ENCODE measurements at places on chromosomes 3 and 15. TPM values are rescaled to one million over a fixed set of nuclear protein-coding genes. Genes with fewer than 3 reads are reported as not detected.

DNA sequence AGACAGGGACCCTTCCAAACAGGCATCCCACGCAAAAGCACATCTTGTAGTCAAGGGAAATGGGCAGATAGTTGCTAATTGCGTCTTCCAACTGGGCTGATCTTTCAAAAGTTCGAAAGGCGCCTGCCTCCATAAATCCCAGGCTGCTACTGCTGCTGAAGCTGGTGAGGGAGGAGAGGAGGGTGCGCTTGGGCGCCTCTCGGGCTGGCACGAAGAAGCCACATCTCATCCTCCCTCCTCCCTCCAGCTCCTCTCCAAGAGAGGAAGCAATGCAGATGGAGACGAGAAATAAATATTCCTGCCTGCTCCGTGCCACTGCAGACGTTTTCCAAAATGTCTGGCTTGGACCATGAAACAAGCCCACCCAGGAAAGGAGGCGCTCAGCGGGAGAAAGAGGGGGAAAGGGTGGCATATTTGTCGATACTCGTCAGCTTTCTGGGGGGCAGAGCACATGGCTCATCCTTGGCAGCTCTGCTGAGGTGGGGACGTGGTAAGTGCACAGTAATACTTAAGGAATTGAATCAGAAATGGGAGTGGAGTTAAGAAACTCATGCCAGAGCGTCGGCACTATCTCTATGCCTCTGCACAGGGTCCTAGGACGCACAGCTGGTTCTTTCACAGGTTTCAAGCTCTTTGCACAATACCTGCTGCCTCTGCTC is 88.9 kb upstream of the FEZF2 start:
- H3K4me3 ChIP-seq: no peak overlapping the region
- no peaks in the 10 kb centered on the region for H3K4me1 ChIP-seq
- no peaks in the 10 kb centered on the region for H3K36me3 ChIP-seq
- no peak overlapping the region for H3K27ac ChIP-seq

DNA sequence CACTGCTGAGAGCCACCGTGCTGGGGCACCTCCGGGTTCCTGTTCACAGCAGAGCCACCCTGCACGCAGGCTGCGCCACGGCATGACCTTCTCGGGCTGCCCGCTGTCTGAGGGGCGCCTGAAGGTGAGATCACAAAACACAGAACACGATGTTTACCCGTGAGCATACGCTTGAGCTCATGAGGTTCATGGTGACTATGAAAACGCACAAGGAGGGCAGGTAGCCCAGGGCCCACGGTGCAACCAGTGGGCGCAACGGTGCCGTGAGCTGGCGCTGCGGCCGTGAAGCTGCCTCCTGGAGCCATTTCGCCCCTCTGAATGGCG is 36.1 kb downstream of the KLHL25 start:
- no peak for DNase-seq
- no peaks in the 10 kb centered on the region for H3K27me3 ChIP-seq
- H3K4me3 ChIP-seq: no peak overlapping the region
- H3K27ac ChIP-seq: no peak overlapping the region
- H3K36me3 ChIP-seq: peaks cover 42% of the 10 kb centered on the region

DNA sequence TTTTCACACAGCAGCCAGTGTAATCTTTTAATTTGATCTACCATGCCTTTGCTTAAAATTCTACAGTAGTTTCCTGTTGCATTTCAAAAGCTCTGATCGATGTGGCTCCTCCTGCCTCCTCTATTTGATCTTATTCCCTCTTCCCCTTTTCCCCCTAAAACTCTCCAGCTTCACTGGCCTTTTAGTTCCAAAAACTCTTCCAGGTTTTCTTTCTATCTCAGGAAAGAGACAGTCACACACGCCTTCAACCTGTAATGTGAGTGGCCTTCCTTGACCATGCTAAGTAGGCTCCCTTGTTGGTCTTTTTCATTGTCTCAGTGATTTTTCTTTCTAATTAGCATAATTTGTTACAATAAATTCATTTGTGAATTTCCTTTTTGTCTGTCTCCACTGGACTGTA is 985 bp downstream of the TEX9 start:
- no peak for DNase-seq
- H3K27me3 ChIP-seq: no peaks in the 10 kb centered on the region
- no peaks in the 10 kb centered on the region for H3K36me3 ChIP-seq
- no peak overlapping the region for H3K27ac ChIP-seq
- peak overlapping the region; percentile 90 for H3K4me3 ChIP-seq

GRCh38 chr3:165624761-165625160 is 212.5 kb downstream of the BCHE start:
- no peaks in the 10 kb centered on the region for H3K27me3 ChIP-seq
- no peak overlapping the region for H3K27ac ChIP-seq
- H3K4me3 ChIP-seq: no peak overlapping the region
- no peaks in the 10 kb centered on the region for H3K4me1 ChIP-seq
- H3K36me3 ChIP-seq: no peaks in the 10 kb centered on the region

DNA sequence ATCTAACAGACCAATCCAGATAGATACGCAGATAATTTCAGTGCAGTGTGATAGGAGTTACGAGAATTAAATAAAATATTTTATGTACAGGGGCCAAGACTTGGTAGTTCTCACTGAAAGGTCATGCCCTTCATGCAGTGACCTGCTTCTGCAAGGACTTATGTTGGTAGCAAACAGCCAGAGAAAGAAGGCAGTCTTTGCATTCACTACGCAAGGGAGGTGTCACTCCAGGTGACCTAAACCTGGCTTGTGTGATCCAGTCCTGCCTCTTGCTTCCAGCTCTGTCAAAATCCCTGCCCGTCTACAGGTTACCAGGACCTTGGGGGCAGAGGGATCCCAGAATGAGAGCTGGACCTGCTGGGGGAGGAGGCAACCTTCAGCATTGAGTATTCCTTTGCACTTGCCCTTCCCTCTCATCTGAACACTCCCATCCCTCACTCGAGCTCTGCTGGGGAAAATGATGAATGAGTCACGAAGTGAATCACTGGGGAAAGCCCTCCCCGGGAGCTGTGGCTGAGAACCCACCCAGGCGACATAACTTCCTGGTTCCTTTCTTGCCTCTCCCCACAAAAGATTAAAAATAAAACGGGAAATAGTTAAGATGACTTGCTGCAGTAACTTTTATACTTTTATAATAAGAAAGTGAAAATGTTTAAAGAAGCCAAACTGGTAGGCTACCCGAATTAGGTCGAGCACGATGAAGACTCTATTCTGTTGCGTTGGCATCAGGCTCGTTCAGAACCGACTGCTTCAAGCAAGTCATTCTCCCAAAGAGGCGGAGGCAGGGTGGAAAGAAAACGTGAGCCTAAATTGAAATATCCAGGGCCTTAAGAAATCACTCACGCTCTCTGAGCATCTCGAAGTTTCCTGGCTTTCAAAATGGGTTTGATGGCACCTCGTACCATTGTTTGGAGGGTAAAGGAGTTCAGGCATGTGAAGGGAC is 216.1 kb downstream of the SLCO3A1 start:
- H3K4me3 ChIP-seq: no peak overlapping the region
- H3K36me3 ChIP-seq: no peaks in the 10 kb centered on the region
- H3K27ac ChIP-seq: peak overlapping the region; percentile 44
- H3K27me3 ChIP-seq: no peaks in the 10 kb centered on the region

DNA sequence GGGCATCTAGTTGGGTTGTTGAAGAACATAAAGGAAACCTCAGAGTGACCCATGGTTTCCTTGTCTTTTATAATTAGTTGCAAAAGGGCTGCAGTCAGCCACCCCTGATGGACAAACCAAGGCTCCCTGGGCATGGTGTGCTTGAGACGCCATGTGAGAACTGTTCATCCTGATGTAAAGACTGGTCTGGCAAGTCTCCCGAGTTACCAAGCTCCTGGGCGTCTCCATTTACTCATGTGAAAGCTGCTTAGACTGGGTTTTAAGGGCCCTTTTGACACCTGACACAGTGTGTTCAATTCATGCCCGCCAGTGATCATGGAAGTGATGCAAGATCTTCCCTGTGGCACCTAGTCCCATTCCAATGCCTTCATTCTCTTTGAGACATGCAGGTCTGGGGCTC is 49.4 kb downstream of the GRK7 start:
- no peaks in the 10 kb centered on the region for H3K4me1 ChIP-seq
- no peaks in the 10 kb centered on the region for H3K36me3 ChIP-seq
- H3K4me3 ChIP-seq: no peak overlapping the region
- H3K27ac ChIP-seq: no peak overlapping the region

- no peak overlapping the region for H3K27ac ChIP-seq
- H3K27me3 ChIP-seq: no peaks in the 10 kb centered on the region
- DNase-seq: no peak
- no peak overlapping the region for H3K4me3 ChIP-seq
Observed at GRCh38 chr3:88141458-88142083, 8.2 kb upstream of the C3orf38 start.

DNA sequence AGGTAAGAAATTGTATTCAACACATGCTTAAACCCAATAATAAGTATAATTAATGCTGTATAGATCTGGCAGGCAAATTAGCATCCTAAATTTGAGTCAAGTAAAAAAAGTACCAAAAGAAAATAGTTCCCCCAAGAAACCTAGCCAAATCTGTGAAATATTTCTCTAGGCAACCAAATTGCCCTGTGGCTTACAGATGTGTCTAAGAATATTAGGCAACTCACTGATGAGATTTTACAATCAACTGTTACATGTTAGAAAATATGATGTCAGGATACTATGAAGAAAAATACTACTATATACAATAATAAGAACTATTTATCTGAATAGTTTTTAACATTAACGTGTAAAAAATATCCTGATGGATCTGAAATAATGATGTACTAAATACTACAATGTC is 397.1 kb downstream of the TIGIT start:
- H3K27ac ChIP-seq: no peak overlapping the region
- no peak for DNase-seq
- H3K36me3 ChIP-seq: no peaks in the 10 kb centered on the region
- no peaks in the 10 kb centered on the region for H3K4me1 ChIP-seq

GRCh38 chr3:124260206-124260915 is 268.4 kb upstream of the ROPN1 start:
- H3K36me3 ChIP-seq: no peaks in the 10 kb centered on the region
- no peaks in the 10 kb centered on the region for H3K27me3 ChIP-seq
- peak overlapping the region; percentile 59 for H3K27ac ChIP-seq
- no peak overlapping the region for H3K4me3 ChIP-seq
- peak; percentile 38 for DNase-seq

DNA sequence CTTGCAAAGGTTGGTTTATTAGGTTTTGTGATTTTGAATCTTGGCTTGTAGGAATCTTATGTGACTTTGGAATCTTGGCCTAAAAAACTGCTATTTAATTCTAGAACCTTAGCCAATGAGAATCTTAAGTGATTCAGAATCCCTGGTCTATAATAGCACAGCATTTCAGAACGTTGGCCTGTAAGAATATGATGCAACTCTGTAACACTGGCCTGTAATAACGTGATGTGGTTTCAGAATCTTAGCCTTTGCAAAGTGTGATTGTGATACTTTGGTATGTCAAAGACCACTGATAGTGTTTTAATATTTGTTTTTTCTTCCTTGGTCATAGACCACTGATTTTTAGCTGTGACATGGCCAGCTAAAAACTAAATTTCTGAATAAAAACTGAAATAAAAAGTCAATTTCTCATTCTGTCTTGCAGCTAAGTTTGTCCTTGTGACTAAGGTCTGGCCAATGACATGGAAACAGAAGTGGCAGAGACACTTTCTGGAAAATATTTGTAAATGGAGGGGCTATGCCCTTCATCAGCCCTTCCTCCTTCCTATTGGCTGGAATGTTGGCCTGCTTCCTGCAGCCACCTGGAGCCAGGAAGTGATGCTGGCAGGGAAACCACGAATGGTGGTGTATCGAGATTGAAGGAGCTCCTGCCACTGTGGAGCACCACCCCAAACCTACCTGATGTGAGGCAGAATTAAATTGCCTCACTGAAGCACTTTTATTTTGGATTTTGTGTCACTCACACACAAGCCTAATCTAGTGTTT is 42.3 kb upstream of the CORO2B start:
- H3K36me3 ChIP-seq: no peaks in the 10 kb centered on the region
- H3K27ac ChIP-seq: no peak overlapping the region
- H3K27me3 ChIP-seq: no peaks in the 10 kb centered on the region

GRCh38 chr15:65791335-65792137 is 557 bp downstream of the DENND4A start:
- peak overlapping the region; percentile 85 for H3K4me3 ChIP-seq
- H3K27ac ChIP-seq: peak overlapping the region; percentile 100
- DNase-seq: peak; percentile 88
- peaks cover 44% of the 10 kb centered on the region for H3K4me1 ChIP-seq
- no peaks in the 10 kb centered on the region for H3K27me3 ChIP-seq

- DNase-seq: no peak
- H3K4me3 ChIP-seq: no peak overlapping the region
- no peaks in the 10 kb centered on the region for H3K36me3 ChIP-seq
- H3K27me3 ChIP-seq: no peaks in the 10 kb centered on the region
Observed at GRCh38 chr3:171249245-171249644, 211.0 kb downstream of the TNIK start.

GRCh38 chr3:115228266-115228665 is 81.2 kb upstream of the ZBTB20 start:
- H3K4me1 ChIP-seq: no peaks in the 10 kb centered on the region
- DNase-seq: no peak
- H3K4me3 ChIP-seq: no peak overlapping the region
- H3K36me3 ChIP-seq: no peaks in the 10 kb centered on the region

DNA sequence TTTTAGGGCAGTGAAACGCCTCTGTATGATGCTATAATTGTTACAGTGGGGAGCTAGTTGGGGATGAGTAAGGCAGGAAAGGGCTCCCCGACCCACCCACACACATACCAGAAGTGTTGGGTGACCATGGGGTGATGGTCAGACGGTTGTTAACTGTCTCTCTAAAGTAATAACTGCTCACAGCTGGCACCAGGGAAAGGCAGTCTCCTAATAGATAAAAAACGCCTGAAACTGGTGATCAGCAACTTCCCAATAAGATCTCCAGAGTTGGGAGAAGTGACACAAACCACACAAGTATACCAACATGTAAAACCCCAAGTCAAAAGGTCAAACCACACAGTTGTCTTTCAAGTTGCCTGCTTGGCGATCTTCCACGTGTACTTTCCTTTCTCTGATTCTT is 346.5 kb upstream of the CNTN4 start:
- no peaks in the 10 kb centered on the region for H3K4me1 ChIP-seq
- DNase-seq: no peak

- H3K4me1 ChIP-seq: no peaks in the 10 kb centered on the region
- no peak for DNase-seq
- H3K36me3 ChIP-seq: no peaks in the 10 kb centered on the region
- H3K27ac ChIP-seq: no peak overlapping the region
Observed at GRCh38 chr3:190043741-190044140, 77.0 kb downstream of the P3H2 start.

- H3K4me3 ChIP-seq: no peak overlapping the region
- no peaks in the 10 kb centered on the region for H3K36me3 ChIP-seq
- peaks cover 4% of the 10 kb centered on the region for H3K4me1 ChIP-seq
- peaks cover 31% of the 10 kb centered on the region for H3K27me3 ChIP-seq
- no peak for DNase-seq
- H3K27ac ChIP-seq: no peak overlapping the region
Observed at GRCh38 chr3:10737785-10738184, 78.2 kb upstream of the SLC6A11 start.

The FOXB1 gene
- polyA plus RNA-seq: not detected

The FBXW12 gene
- polyA plus RNA-seq: not detected

The SYNPR gene
- polyA plus RNA-seq: 0.13 TPM

The MB21D2 gene
- polyA plus RNA-seq: 0.88 TPM

The GCNT3 gene
- 8.2 TPM for polyA plus RNA-seq

The CCDC50 gene
- polyA plus RNA-seq: 18.8 TPM

All from stomach (tissue), 19 donors.